ENCODE measurements at places on chromosomes 6 and 20.

GRCh38 chr6:151142676-151143075 lies 97.1 kb upstream of the AKAP12 start:
- DNase-seq, result no peak

- DNase-seq, result no peak
These were observed 20.2 kb upstream of the TTK start for GRCh38 chr6:79984261-79984660.

DNA sequence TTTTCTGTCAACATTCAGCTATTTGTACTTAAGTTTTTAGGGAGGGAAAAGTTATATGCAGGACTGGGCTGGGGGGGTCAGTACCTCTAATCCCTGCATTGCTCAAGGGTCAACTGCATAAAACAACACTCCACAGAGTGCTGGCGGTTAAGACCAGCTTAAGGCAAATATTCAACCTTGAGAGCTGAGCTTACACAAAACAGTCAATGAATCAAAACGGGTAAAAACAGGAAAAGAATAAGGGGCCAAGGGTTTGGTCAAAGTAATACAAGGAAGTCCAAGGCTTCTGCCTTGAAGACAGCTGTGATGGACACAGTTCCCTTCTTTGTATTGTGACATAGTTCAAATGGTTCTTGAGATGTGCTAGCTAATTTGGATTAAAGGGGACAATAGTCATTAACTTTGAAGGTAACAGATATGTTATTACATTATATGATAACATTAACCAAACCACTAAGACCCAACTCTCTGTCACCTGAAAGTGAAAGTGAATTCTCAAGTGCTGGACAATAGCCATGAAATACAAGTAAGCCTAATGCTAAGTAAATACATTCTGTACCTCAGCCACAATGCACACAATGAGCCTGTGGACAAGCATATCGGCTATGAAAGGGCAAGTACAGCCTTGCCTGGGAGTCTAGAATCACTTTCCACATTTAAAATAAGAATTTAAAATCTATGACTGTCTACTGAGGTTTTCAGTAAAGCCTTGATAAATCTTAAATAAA lies 106.8 kb downstream of the PDE10A start:
- DNase-seq, result no peak

- no peak for DNase-seq
These were observed 9.2 kb upstream of the FAM83C start for GRCh38 chr20:35301426-35301825.

DNA sequence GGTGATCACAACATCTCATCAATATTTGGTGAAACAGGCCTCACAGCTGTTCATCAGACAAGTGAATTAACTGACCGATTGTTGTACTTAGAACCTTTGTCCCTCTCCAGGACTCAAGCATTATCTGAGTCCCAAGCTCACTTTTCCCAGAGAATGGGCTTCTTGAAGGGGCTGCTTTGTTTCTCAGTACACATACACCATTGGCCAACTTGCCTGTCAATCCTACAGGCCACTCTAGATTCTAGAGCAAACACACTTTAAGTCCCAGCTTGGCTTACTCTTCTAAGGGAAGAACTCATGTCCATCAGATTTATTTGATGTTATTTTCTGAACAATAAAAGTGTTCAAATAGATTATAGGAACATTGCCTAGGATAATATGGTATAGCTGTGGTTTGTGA lies 249.5 kb downstream of the BCKDHB start:
- no peak for DNase-seq
